ENCODE measurements at places on chromosomes 6 and 20. TPM values are rescaled to one million over a fixed set of nuclear protein-coding genes. Genes with fewer than 3 reads are reported as not detected.

Gene KHDC1
- 3.9 TPM for total RNA-seq

Gene SYCP2L
- total RNA-seq, result not detected

Gene PTGIS
- total RNA-seq, result 58.2 TPM

Gene SLC17A2
- not detected for total RNA-seq

Gene SLC24A3
- not detected for total RNA-seq

Gene C6orf118
- total RNA-seq, result not detected

Gene KATNA1
- total RNA-seq, result 41.4 TPM

Gene MKKS
- 7.1 TPM for total RNA-seq

All from uterine smooth muscle cell (primary cell).